ENCODE measurements at places on chromosomes 5 and 9. TPM values are rescaled to one million over a fixed set of nuclear protein-coding genes. Genes with fewer than 3 reads are reported as not detected.

- peak; percentile 13 for DNase-seq
These were observed 930 bp downstream of the PRLR start for GRCh38 chr5:35229076-35230037.

Gene SPINK7
- not detected for total RNA-seq

DNA sequence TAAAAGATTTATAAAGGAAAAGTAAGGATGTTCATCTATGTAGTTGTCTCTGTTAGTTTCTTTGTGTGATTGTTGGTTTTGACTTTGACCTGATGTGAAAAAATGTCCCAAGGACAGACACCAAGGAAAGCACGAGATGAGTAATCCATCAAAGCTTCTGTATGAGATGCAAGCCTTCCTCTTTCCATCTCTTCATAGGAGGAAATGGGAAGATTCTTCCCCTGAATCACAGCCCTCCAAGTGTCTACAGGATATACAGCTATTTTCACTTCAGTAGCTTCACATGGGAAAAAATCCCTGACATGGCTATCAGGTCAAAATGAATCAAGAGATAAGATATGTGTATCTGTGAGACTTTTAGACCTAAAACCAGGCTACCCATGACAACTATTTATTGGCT, 29.0 kb upstream of the CEMIP2 start:
- DNase-seq = no peak

GRCh38 chr5:146116361-146116760, 11.0 kb upstream of the PLAC8L1 start:
- no peak for DNase-seq

- no peak for DNase-seq
These were observed 85.7 kb upstream of the FBXL17 start for GRCh38 chr5:108467563-108467962.

Gene ROPN1L
- not detected for total RNA-seq

GRCh38 chr9:134605351-134605965, 36.1 kb upstream of the COL5A1 start:
- no peak for DNase-seq

DNA sequence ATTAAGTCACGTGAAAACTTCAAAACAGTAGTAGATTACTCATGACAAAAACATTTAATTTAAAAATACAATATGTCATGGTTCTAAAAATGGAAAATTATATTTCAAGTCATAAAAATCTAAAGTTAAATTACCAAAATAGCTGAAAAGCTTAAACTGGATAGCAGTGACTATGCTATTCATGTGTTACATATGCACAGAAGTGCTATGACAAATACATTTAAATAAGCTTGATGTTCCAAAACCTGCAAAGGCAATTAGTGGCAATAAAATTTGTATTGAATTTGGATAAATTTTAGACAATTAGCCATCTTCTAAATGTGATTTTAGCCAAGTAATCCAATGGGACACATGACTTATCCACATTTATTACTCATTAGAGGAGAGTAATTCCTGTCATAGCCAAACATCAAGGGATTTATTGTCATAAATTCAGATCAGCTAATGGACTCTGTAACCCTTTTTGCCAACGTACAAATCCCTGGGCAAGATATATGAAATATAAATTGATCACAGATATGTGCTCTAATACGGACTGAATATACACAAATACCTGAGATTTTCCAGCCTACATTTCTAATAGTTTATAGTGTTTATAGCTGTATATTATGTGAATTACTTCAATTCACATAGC, 419.4 kb downstream of the ISL1 start:
- DNase-seq = no peak

GRCh38 chr5:127887282-127887681, 184.1 kb downstream of the CCDC192 start:
- DNase-seq = no peak

- no peak for DNase-seq
These were observed 223.2 kb downstream of the PBX3 start for GRCh38 chr9:125970340-125970739.

- no peak for DNase-seq
These were observed 27.1 kb upstream of the F2R start for GRCh38 chr5:76688836-76689235.

Gene IFNA10
- not detected for total RNA-seq

GRCh38 chr5:38856660-38857059, 10.8 kb downstream of the OSMR start:
- no peak for DNase-seq

Gene ITK
- 229 TPM for total RNA-seq

DNA sequence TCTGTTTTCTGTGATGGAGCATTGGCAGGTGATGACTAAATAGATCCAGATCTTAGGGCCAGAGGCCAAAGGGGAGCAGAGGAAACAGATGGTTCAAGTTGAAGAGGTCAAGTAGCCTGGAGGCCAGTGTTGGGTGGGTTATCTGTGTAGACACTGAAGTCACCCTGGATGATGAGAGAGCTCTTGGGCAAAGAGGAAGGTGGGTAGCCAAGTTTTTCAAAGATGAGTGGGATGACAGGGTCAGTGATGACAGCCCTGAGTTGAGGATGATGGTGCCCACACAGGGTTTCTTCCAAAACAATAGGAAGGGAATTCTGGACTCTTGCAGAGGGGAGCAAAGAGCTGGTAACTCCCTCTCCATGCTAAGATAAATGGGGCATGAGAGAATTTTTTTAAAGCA, 76.6 kb downstream of the CD180 start:
- DNase-seq = no peak

DNA sequence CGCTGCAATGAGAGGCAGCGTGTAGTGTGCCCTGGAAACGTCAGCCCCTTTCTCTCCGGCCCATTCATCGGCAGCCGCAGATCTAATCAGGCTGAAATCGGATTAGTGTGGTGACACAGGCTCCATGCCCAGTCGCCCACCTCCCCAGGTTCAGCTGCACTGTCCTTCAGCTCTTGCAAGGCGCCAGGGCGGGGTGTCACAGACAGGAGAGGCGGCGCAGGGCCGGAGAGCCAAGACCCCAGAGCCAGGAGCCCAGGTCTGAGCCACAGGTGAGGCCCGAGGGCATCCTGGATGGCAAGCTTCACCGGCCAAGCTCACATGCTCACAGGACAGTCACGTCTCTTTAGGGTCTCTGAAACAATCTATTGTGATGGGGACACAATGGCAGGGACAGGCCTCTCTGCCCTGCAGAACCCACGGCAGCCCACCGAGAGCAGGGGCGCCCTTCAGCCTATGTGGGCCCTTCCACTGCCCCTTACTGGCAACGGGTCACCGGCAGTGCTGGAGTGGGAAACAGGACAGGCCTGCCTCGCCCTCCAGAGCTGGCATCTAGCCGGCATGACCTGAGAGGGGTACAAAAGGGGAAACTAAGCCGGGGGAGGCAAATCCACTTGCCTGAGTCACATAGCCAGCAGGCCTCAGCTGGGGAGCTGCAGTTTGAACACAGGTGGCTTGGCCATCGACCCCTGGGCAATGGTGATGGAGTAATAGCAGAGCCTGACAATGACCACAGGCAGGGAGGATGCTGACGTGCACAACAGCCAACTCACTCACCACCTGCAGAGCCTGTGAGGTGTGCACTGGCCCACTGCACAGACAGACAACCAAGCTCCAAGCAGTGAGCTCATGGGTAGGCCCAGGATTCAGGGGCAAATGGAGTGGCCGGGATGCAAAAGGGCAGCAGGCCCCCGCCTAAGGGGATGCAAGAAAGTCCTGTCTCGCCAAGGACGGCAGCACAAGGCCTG, 48.1 kb downstream of the VAV2 start:
- no peak for DNase-seq

- no peak for DNase-seq
These were observed 27.2 kb downstream of the ENC1 start for GRCh38 chr5:74613283-74613682.

GRCh38 chr5:173736923-173737412, 120.5 kb upstream of the BOD1 start:
- DNase-seq = no peak
